ENCODE measurements at places on chromosomes 13 and 19.

DNA sequence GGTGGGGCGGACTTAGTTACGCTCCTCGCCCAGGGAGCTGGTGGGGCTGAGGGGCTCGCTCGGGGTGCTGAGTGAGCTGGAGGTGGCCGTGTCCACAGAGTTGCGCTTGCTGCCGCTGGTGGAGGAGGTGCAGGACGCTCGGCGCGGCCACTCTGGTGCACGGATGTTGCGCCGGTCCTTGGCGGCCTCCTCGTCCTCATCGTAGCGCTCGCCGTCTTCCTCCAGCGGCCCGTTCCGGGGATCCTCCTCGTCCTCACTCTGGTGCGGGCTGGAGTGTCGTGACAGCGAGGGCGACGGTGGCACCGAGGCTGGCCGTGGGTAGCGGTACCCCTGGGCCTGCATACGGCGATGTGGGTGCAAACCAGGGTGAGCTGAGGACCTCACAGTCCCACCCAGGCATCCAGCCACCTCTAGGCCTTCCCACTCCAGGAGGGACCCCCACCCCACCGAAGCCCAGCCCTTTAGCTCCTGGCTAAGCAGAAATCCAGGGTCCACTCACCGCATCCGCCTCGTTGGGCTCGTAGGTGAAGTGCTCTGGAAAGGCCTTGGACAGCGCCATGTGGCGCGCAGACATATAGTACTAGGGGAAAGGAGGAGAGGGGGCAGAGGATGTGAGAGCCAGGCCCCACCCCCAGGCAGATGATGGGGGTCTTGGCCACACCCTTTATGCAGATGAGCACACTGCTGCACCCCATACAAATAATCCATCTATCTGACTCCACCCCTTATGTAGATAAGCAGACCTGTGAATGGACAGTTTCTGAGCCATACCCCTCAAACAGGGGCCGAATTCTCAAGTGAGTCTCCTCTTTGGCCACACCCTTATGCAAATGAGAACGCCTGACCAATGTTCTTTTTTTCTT is 4.4 kb downstream of the FTL start:
- no peak for DNase-seq

GRCh38 chr19:35612559-35613321 is at the start of gene HAUS5:
HAUS5 (plus strand) TSS chr19:35612735; CDS start chr19:35612795, 60 bp downstream.
- peak; percentile 84 for DNase-seq

GRCh38 chr13:73429701-73430100 is 370.9 kb downstream of the KLF5 start:
- peak; percentile 10 for DNase-seq

- no peak for DNase-seq
These were observed 8.0 kb downstream of the HCN2 start for GRCh38 chr19:597406-598315.

- no peak for DNase-seq
These were observed 8.5 kb upstream of the RASA3 start for GRCh38 chr13:114140906-114141250.

GRCh38 chr19:21626924-21627697 is 121.7 kb downstream of the ZNF429 start:
- no peak for DNase-seq

- DNase-seq: no peak
These were observed at the start of gene LYPD4 for GRCh38 chr19:41844601-41845000. LYPD4 (minus strand) TSS chr19:41844683; CDS start chr19:41839285, 5,398 bp downstream.

DNA sequence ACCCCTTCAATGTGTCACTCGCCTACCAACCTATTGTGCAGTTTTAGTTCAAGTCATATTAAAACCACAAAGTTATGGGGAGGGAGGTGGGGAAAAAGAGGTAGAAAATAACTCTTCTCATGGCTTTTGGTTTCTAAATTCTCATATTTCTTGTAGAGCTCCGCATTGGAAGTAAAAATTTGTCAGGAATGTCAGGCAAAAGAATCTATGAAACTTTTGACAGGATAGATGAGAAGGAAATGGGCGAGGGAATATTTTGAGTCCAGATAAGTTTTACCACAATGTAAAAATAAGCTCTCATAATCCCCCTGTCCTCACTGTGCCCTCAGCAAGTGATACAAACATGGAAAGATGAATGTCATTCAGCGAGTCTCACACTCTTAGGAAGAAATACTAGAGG is 270.4 kb downstream of the DLEU7 start:
- DNase-seq: no peak

DNA sequence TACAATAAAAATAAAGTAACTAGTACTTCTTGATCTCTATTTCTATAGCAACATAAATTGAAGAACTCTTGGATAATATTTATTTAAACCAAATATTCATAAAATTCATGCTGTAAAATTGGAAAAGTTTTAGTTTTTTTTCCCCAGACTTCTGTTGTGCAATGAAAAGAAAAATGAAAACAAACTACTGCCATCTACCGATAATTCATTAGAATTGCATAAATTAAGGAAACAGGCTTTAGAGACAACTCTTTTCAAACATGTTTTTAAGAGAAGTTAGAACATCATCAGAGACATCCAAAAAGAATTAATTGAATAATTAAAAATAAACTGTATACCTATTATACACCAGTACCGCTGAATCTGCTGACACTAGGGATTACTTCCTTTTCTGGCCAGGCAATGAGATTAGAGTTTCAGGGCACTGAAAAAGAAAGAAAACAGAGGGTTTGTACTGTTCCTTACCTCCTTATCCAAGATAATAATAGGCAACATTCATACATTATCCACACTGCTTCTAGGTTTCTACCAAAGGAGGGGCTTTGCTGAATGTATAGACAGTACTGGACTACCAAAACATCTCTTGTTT is 4.9 kb downstream of the CCDC122 start:
- DNase-seq: no peak

DNA sequence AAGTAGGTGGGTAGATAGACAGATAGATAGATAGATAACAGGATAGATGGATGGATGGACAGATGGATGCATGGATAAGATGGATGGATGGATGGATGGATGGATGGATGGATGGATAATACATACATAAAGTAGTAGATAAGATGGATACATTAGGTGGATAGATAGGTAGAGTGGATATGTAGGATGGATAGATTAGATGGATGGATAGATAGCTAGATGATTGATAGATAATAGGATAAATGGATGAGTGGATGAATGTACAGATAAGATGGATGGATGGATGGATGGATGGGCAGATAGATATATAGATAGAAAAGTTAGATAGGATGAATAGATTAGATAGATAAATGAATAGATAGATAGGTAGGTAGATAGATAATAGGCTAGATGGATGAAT is 2.1 kb downstream of the CYP4F3 start:
- no peak for DNase-seq

DNA sequence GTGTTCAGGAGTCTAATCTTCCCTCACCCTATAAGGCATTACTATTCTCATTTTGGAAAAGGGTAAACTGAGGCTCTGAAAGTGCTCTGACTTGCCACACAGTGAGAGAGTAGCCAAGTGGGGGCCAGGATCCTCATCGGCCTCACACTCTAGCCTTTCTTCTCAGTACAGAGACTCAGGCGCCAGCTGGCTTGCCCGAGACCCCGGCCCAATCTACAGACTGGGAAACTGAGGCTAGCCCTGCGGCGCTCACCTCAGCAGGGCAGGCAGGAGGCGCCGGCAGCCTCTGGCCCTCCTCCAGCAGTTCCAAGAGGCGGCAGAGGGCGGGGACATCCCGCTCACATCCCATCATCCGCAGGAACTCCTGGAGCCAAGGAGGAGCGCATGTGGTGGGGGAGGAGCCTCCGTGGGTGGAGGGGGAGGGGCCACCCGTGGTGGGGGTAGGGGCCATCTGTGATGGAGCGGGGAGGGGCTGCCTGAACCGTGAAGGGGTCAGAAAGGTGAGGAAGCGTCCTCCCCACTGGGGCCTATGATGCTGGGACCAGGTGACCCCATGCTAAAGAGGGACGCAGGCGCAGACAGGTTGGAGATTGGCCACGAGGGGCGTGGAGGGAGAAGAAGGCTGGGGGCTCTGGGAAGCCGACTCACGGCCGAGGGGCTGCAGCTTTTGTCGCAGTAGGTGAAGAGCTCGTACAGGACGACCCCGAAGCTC is 8.7 kb upstream of the INSL3 start:
- no peak for DNase-seq

GRCh38 chr13:102089177-102089576 is 312.7 kb downstream of the FGF14 start:
- DNase-seq: no peak

- no peak for DNase-seq
These were observed 106.2 kb upstream of the KLF5 start for GRCh38 chr13:72952529-72953141.
